Activated naive CD4-positive, alpha-beta T cell (primary cell): ENCODE measurements at places on chromosomes 16 and 17.

- DNase-seq: no peak
These were observed 123.7 kb upstream of the CCL2 start for GRCh38 chr17:34131386-34131785.

DNA sequence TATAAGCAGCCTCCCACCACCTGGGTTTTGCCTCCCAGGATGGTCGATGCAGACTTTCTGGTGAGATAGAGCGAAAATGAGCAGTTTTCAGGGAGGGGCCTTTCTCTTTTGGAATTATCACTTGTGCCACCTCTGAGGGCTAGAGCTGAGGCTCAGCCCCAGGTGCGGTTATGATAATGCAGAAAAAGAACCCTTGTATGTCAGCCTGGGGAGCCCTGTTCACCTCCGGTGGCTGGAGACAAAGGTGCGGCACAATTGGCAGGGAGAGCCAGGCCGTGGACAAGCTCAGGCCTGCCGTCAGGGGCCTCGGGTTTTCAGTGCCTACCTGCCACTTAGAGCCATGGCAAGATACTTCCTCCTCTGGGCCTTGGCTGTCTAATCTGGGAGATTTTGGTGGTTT lies 4.4 kb downstream of the SCPEP1 start:
- no peak for DNase-seq

GRCh38 chr17:80089762-80090161 lies 11.6 kb upstream of the GAA start:
- no peak for DNase-seq

- DNase-seq: no peak
These were observed 32.8 kb downstream of the HIC1 start for GRCh38 chr17:2087597-2088211.

DNA sequence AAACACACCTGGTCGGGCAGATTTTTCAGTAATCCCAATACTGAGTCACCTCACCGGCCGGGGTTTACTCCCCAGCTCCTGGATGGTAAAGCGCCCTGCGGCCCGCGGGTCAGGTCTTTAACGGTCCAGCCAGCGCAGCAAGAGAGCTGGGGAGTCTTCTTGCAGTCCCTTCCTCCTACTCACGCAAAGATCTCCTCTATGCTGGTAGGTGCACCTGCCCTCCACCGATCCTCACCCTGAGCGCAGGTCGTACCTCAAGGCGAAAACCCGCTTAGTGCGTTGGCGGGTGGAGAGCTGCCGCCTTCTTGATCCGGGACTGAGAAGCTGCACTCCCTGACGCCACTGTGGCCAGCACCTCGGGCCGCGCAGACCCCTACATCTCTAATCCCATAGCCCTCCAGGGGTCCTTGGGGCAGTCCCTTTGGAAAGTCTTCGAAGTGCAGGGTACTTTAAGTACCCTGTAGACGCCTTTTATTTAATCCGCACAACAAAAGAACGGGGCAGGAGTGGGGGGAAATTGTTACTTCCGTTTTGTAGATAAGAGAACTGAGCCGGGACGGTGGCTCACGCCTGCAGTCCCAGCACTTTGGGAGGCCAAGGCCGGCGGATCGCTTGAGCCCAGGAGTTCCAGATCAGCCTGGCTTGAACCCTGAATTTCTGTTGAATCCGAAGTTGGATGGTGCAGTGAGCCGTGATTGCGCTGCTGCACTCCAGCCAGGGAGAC lies 10.4 kb upstream of the HOXB13 start:
- DNase-seq: no peak

GRCh38 chr17:70041061-70041460 lies 34.0 kb upstream of the KCNJ16 start:
- DNase-seq: no peak

- no peak for DNase-seq
These were observed 180.1 kb upstream of the SDK2 start for GRCh38 chr17:73824321-73824720.

DNA sequence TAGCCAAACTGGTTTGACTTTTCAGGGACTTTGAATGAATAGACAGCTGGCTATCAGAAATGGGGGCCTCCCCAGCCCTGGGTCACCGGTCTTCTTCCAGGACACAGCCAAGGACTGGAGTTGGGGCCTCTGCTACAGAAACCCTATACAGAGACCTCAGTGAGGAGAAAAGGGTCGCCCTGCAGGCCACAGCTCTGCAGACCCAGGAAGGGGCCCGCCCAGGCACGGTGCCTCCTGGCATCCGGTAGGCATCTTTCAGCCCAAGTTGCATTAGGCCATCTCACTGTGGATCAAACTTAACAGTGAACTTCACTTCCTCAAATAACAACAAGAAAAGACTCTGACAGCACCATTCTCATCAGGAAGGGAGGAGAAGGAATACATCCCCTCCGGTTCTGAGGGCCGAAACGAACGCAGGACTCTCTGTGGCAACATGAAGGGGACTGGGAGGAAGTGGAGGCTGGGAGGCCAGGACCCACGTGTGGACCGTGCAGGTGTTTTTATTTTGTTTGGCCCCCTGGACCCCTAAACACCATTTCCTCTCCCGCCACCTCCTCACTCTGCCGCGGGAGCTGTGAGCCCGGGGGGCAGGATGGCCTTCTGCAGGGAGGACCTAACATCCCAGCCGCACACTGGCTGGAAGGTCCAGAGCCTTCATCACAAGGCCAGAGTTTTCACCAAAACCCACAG lies 7.2 kb downstream of the SLC38A10 start:
- no peak for DNase-seq

DNA sequence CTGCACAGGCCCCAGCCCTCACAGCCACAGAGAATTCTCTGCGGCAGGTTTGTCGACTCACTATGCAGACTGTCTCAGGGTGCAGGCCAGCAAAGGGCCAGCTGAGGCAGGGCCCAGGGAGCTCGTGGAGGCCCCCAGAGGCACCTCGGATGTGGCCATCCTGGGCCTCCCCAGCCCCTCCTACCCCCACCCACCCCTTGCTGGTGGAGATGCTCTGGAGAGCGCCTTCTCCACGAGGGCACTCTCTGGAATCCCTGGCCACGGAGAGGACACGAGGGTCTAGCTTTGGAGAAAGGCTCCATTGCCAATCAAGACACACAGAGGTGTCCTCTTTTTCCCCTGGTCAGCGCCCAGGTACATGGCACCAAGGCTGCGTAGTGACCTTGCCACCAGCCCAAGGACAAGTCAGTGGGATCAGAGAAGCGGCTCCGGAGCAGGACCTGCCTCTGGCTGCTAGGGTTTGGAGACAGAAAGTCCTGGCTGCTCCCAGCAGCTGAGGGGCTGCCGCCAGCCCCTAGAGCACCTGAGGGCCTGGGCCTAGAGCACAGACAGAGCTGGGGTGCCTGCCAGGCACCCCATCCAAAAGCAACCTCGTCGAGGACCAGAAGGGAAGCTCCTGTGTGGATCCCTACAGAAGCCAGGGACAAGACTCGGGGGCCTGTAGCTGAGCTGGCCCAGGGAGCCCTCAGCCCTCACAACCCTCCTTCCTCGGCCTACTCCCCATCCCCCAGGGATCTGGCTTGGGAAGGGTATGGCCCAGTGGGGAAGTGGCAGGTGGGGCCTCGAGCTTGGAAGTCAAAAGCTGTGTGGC lies 18.7 kb downstream of the ARL2BP start:
- DNase-seq: no peak

- no peak for DNase-seq
These were observed 18.0 kb downstream of the HDAC5 start for GRCh38 chr17:44105483-44105882.

GRCh38 chr16:81539009-81539758 lies 94.6 kb downstream of the CMIP start:
- DNase-seq: no peak

GRCh38 chr17:76840884-76841775 lies 27.1 kb upstream of the MGAT5B start:
- DNase-seq: no peak

- DNase-seq: no peak
These were observed 719.7 kb upstream of the CDH8 start for GRCh38 chr16:62755938-62756337.

DNA sequence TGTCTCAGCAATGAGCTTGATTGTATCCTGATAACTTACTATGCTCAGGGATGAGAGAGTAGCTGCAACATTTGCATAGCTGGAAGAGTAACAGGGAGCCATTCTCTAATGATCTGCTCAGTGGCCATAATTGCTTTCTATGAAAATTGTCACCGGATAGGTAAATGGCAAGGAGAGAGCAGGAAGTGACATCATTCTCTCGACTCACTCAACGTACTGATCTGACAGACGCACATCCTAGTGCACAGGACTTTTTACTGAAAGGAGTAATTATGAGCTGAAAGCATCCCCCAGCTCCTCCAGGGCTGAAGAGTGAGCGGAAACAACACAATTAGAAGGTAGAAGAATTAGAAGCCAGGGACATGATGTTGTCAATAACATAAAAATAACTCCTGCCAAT lies 71.8 kb downstream of the IRX5 start:
- DNase-seq: no peak

DNA sequence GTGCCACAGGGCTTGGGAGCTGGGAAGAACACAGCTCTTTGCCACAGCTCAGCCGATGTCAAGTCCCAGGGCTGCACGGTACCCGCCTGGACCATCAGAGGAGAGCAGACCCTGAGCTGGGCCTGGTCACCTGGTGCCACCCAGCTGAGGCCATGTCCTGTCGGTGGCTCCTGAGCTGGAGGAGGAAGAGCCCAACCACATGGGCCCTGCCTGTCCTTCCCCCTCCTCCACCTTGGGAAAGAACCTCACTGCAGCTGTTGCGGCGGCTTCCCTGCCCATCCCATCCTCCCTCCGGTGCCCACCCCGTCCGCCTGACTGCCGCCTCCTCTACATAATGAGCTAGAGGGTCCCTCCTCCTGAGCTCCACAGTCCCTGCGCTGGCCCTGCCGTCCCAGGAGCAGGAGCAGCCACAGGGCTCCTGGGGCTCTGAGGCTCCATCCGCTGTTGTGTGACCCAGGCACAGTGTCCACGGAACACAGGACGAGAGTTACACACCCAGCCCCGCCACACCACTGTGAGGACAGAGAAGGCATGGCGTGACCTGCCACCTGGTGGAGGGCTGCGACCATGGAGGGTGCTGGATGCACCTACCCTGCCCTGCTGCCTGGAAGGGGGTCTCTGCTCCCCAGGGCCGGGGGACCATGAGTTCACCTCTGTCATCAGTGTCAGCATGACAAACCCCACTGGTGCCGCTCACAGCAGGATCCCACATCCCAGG lies 21.4 kb upstream of the CHMP6 start:
- DNase-seq: peak; percentile 32
